Left colon (tissue), 2 donors: ENCODE measurements at places on chromosomes 16 and 17. TPM values are rescaled to one million over a fixed set of nuclear protein-coding genes. Genes with fewer than 3 reads are reported as not detected.

Gene HOXB8
- total RNA-seq: 6.3 TPM

Gene TBC1D3
- not detected for total RNA-seq

Gene OR4D1
- not detected for total RNA-seq

Gene CHP2
- total RNA-seq: 227 TPM

Gene LHX1
- not detected for total RNA-seq

Gene RNF222
- total RNA-seq: not detected

Gene TM4SF5
- 26.9 TPM for total RNA-seq

Gene KRTAP17-1
- not detected for total RNA-seq

Gene ICAM2
- 6.9 TPM for total RNA-seq

Gene OR1A1
- not detected for total RNA-seq

Gene PIK3R6
- 0.89 TPM for total RNA-seq

Gene NPIPB2
- 15.1 TPM for total RNA-seq

Gene C1QTNF1
- total RNA-seq: 16.7 TPM

Gene PRSS36
- total RNA-seq: 8.1 TPM

Gene ULK2
- 5.5 TPM for total RNA-seq

Gene NACA2
- total RNA-seq: not detected

Gene POLR3K
- 10.9 TPM for total RNA-seq

Gene CCT6B
- total RNA-seq: 0.89 TPM

Gene FAM83G
- total RNA-seq: 34.7 TPM

Gene ACSM3
- 40.9 TPM for total RNA-seq

Gene CLEC19A
- not detected for total RNA-seq

Gene RAC3
- total RNA-seq: 4.2 TPM

Gene CPNE7
- 0.73 TPM for total RNA-seq

Gene KRT15
- total RNA-seq: 6.8 TPM

Gene TMEM219
- 187 TPM for total RNA-seq

Gene PLEKHG4
- 11.9 TPM for total RNA-seq

Gene GDE1
- total RNA-seq: 126 TPM

Gene SLC5A2
- total RNA-seq: 0.28 TPM

Gene VPS4A
- total RNA-seq: 34.1 TPM

Gene FGF11
- total RNA-seq: 1.2 TPM

Gene OR3A3
- not detected for total RNA-seq

Gene KRTAP4-3
- not detected for total RNA-seq

Gene SLC22A31
- total RNA-seq: 0.59 TPM

Gene SP6
- 4.4 TPM for total RNA-seq

Gene CTRB1
- not detected for total RNA-seq

Gene PYCARD
- total RNA-seq: 83.0 TPM

Gene RAP1GAP2
- 55.2 TPM for total RNA-seq

Gene HOXB5
- total RNA-seq: 16.4 TPM

Gene GAS2L2
- total RNA-seq: 0.08 TPM
